ENCODE measurements at places on chromosomes 13 and 19.

DNA sequence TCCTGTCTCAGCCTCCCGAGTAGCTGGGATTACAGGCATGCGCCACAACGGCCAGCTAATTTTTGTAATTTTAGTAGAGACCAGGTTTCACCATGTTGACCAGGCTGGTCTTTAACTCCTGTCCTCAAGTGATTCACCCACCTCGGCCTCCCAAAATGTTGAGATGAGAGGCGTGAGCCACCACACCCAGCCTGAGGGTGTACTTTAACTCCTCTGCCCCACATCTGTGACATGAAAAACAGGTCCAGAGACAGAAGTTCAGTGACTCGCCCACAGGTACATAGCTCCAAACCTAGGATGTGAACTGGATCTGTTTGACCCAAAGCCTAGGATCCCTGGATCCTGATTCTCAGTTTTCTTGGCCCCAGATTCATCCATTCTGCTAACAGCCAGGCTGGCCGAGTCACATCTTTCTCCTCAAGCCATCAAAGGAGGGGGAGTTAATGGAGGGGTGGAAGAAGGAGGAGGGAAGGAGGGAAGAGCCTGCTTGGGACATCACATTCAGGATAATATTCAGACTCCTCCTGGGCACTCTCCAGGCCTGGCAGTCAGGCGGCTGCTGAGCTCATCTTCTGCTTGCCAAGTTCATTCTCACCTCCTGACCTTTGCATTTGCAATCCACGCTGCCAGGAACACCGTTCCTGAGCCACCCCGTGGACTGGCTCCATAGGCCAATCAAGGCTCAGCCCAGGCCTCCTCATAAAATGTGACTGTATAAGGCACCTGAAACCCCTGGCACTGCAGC, 3.1 kb downstream of the SPC24 start:
- peak; percentile 82 for DNase-seq

DNA sequence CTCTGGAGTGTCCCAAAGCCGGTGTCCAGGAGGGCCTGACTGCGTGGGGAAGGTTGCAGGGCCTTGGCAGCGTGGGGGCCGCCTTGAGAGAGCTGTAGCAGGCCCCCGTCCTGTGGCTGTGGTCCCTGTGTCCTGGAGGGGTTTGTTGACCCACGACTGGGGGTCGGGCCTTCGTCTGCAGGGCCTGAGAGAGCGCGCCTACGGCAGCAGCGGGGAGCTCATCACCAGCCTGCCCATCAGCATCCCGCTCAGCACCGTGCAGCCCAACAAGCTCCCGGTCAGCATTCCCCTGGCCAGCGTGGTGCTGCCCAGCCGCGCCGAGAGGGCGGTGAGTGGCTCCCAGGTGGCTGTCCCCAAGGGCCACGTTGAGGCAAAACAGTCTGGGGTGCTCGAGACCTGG, 18.5 kb downstream of the PLEKHJ1 start:
- no peak for DNase-seq

DNA sequence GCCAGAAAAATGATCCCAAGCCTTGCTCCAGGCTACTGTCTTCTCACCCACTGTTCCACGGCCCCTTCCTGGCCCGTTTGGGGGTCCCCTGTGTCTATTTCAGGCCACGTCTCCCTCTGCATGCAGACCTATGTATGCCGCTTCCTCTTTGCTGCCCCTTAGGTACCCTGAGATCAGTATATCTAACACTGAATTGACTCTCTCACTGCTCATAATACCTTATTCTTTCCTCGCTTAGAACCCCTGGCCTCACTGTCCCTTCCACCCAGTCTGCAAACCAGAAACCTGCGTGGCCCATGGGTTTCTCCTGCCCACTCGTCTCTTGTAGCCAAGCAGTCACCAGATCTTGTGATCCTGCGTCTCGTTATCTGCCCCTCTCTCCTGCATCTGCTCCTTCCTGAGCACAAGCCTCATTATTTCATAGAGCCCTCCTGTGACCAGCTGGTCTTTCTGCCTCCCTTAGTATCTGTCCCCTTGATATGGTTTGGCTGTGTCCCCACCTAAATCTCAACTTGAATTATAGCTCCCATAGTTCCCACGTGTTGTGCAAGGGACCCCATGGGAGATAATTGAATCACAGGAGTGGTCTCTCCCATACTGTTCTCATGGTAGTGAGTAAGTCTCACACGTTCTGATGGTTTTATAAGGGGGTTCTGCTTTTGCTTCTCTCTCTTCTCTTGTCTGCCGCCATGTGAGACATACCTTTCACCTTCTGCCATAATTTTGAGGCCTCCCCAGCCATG, 109.0 kb upstream of the RNF113B start:
- DNase-seq = no peak

GRCh38 chr13:32267836-32268439, 47.2 kb downstream of the ZAR1L start:
- no peak for DNase-seq

DNA sequence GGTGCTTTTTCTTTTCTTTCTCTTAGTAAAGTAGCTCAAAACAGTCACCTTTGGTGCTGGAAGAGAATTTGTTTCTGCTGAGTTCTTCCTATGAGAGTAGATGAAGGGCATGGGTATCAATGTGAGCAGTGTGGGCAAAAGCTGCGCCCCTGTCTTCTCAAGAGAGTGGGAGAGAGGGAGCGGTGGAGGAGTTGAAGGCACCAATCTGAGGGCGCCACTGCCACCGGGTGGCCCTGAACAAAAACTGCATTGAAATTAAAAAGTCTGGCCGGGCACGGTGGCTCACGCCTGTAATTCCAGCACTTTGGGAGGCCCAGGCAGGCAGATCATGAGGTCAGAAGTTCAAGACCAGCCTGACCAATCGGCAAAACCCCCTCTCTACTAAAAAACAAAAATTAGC, 28.7 kb upstream of the EPHX3 start:
- DNase-seq = no peak

- DNase-seq = no peak
These were observed 20.0 kb upstream of the SMIM17 start for GRCh38 chr19:56623006-56623405.
